Activated CD8-positive, alpha-beta T cell treated with anti-CD3 and anti-CD28 coated beads for 36 hours (primary cell): ENCODE measurements at places on chromosomes 2 and 18.
A peak's percentile ranks its signal among the peaks of the same experiment; 100 is the strongest.

GRCh38 chr18:48831802-48832201, 119.0 kb downstream of the SMAD7 start:
- DNase-seq, result no peak

GRCh38 chr2:86305915-86306254, 31.5 kb downstream of the REEP1 start:
- DNase-seq, result no peak

DNA sequence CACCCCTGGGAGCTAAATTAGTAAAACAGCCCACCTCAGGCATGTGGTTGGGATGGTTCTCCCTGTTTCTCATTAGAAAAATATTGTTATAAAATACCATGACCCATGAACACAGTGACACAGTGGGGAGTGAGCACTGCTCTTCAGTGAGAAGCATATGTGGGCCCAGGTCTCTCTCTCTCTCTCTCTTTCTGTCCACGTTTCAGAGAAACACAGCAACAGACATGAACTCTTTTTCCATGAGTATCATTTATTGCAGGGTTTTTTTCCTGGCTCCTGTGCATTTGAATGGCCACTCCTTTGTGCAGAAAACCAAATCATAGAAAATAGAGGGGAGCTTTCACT, 41.2 kb downstream of the CYRIA start:
- no peak for DNase-seq

DNA sequence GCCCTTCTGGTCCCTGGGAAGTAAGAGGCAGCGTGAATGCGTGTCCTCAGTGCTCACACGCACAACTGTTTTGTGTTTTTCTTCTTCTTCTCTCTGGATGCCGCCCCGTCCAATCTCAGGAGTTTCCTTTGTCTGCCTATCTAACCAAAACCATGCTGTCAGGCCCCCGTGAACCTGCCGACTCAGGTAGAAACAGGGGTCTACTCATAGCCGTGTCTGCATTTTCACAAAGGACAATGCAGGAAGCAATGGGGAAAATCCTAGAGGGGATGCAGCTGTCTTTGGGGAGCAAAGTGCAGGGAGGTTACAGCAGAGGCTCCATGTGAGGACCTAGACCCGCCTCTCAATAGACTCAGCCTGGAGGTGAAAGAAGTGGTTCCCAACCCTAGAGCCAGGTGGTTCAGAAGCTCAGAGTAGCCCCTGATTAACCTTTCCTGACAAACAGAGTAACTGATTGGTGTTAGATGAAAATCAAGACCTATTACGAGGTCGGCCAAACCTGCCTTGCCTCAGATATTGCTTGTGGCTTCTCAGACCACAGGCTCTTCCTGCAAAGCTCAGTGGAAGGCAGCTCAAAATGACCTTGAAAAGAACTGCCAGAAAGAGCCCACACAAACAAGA, 49.3 kb downstream of the CD226 start:
- DNase-seq, result peak; percentile 55

DNA sequence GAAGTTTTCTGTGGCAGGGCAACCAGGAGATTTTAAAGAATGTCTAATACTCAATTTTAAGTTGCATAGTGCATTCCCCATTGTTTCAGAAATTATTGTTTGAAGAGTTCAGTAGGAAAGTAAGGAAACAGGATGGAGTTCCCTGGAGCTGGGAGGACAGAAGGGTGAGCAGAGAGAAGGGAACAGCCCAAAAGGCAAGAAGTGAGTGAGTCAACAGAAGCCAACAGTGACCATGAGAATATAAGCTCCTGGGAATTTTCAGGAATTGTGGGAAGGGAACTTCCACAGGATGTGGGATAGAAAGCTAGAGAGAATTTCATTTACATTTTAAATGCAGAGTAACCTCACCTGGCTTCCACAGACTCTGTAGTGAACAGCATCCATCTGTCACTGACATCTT, 268.1 kb upstream of the ATP5MC3 start:
- DNase-seq, result no peak

GRCh38 chr2:85525567-85525966, 13.4 kb upstream of the MAT2A start:
- no peak for DNase-seq

DNA sequence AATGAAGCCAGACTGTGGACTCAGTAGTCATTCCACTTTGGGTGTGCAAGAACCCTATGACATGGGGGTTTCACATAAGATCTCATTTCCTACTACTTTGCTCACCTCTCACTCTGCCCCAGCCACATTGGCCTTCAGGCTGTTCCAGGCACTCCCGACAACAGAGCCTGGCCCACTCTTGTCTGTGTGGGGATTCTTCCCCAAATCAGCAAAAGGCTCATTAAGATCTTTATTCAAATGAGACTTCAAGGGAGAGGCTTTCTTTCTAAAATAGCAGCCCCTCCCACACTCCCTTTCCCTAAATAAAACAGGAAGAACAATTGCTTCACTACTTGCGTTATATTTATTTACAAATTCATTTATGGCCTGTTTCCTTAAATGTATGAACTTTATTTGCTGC, 3.5 kb upstream of the CDC42EP3 start:
- no peak for DNase-seq

- DNase-seq, result no peak
Observed at GRCh38 chr2:209772290-209772685, 656 bp downstream of the UNC80 start.
